ENCODE measurements at places on chromosomes 2 and 18.

DNA sequence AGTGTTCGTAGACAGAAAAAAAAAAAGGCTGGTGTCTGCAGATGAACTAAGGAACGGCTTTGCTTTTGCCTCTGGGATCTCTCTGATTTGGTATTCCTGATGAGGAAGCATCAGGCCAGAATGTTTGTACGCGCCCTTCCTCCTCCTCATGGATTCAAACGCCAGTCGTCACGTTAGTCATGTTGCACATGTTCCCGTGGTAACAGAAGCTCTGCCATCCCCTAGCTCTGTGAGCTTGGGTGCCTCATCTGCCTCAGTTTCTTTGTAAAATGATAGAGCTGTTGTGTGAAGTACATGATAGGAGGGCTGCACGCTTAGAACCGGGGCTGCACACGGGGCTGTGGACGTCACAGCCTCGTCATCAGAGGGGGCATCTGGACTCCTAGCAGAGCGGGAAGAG is 47.0 kb downstream of the TSHZ1 start:
- DNase-seq = no peak

GRCh38 chr18:9918016-9918680 is 4.3 kb downstream of the VAPA start:
- no peak for DNase-seq

DNA sequence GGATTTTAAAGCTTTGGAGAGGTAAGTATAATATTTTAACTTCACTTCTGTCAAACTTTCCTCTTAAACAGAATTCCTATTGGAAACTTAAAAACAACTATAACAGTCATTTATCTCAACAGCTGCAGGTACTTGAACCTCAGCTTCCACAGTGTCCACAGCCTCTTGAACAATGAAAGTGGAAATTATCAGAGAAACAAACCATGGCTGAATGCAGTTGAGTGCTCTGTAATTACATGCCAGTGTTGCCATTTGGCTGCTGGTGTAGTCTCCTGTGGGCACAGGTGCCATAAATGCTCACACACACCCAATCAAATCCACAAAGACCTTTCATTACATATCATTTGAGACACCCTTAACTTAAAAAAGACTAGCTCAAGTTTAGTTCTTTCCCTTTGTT is 125.1 kb downstream of the CPS1 start:
- no peak for DNase-seq

- DNase-seq = no peak
Observed at GRCh38 chr18:11741505-11742145, 52.6 kb downstream of the GNAL start.

- no peak for DNase-seq
Observed at GRCh38 chr2:3214806-3215404, 162.7 kb downstream of the EIPR1 start.

GRCh38 chr2:6370753-6371551 is 494.8 kb downstream of the CMPK2 start:
- no peak for DNase-seq

- no peak for DNase-seq
Observed at GRCh38 chr2:131022731-131023130, 70.5 kb downstream of the FAM168B start.

- DNase-seq = no peak
Observed at GRCh38 chr2:205766779-205767359, 84.6 kb downstream of the NRP2 start.

DNA sequence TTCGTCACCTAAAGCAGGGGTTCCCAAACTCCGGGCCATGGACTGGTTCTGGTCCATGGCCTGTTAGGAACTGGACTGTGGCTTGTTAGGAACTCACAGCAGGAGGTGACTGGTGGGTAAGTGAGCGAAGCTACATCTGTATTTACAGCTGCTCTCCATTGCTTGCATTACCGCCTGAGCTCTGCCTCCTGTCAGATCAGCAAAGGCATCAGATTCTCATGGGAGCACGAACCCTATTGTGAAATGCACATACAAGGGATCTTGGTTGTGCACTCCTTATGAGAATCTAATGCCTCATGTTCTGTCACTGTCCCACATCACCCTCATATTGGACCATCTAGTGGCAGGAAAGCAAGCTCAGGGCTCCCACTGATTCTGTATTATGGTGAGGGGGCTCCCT is 217.0 kb downstream of the ZFP36L2 start:
- no peak for DNase-seq

- no peak for DNase-seq
Observed at GRCh38 chr2:108813732-108814131, 27.2 kb downstream of the CCDC138 start.

GRCh38 chr18:47953471-47953931 is 23.0 kb upstream of the SMAD2 start:
- peak; percentile 51 for DNase-seq

- DNase-seq = no peak
Observed at GRCh38 chr2:198905881-198906612, 551.7 kb downstream of the SATB2 start.

All from Peyer's patch (tissue), 4 donors.